Neural crest cell (in vitro differentiated cells): ENCODE measurements at places on chromosomes 7 and 10. TPM values are rescaled to one million over a fixed set of nuclear protein-coding genes. Genes with fewer than 3 reads are reported as not detected.
A peak's percentile ranks its signal among the peaks of the same experiment; 100 is the strongest.

NAT16 gene
- total RNA-seq: 0.70 and 1.7 TPM in 2 replicates

DNA sequence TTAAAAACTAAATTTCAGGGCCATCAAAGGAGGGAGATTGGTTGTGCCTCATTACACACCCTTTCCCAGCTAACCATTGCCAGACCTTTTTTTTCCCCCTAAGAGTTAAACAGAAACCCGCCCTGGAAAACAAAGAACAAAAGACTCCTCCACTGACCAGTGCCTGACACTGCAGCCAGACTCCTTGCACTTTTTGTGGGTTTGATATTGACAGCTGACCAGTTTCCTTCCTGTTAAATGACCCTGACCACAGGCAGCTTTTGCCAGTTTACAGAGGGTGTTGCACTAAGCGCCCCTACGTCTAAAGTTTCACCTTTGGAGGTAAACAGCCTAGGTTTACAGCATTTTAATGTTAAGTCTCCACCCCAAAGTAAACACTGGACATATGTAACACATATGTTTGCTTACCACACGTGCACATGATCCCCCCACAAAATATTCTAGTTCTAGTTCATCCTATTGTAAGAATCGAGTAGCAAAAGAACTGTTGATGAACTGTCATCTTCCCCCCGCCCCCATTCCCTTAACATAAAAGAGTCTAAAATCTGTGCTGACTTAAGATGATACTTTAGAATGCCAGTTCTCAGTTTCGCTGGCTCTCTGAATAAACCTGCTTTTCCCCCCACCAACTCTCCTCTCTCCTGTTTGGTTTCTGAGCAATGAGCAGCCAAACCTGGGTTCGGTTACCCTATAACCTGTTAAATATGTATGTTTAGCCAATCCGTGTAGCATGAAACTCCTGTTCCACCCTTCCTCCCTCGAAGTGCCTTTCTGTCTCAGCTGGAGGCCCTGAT, 38.0 kb downstream of the FOXI2 start:
- peak; percentile 14 for DNase-seq

- no peak for DNase-seq
Measured at GRCh38 chr10:75936841-75937240, 505.4 kb downstream of the LRMDA start.

TFAM gene
- 64.2 and 74.8 TPM in 2 replicates for total RNA-seq

GRCh38 chr7:159007996-159008389, 136.7 kb downstream of the VIPR2 start:
- DNase-seq: no peak

DNA sequence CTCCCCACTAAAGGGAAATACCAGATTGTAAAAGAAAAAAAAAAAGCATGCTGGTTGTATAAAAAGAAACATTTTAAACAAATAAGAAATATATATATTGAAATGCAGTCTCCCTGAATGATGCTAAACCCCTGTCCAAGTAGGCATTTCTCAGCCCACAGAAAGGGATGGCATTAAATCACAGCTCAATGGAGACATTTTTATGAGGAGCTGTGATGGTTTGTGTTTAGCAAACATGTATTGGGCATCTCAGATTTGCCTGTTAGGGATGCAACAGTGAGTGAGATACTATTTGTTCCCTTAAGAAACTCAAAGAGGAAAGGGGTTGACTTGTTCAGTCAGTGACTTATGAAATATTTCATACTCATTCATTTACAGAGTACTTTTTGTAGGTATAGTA, 51.5 kb downstream of the KAT6B start:
- DNase-seq: no peak

DNA sequence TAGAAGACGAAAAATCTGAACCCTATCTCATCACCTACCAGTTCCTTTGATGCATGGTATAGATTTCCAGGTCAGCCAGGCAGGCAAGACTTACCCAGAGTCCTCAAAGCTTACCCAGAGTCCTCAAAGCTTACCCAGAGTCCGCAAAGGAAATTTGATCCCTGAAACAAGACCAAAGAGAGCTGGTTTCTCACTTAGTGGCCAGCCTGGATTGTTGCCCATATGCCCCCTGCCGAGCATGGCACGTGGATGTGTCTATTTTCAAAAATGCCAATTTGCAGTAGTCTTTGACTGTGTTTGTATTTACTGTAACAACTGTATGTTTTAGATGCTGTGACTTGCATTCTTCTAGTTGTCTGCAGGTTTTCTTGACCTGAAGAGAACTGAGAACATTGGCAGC, 120.2 kb upstream of the STARD3NL start:
- DNase-seq: no peak

NPY4R gene
- not detected in 2 replicates for total RNA-seq

DNA sequence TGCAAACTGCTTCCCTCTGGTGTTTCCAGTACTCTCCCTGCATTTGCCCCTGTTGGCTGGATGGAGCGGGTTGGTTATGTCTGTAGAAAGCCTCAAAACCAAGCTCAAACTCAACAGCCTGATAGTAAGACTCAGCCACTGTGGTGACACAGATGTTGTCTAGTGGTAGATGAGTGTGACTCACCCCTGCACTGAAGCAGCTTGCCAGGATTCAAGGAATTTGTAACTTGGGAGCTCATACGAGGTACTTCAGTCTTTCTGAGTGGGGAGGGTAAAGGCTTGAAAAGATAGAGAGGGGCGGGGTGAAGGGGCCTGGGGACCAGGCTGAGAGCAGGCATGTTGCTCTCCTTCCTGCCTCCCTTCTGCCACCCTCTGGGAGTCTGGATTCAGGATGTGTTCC, 22.9 kb upstream of the AQP1 start:
- no peak for DNase-seq

POP7 gene
- total RNA-seq: 64.1 and 67.9 TPM in 2 replicates

- DNase-seq: peak; percentile 62
Measured at GRCh38 chr10:88880282-88881076, 434 bp downstream of the STAMBPL1 start.

DNA sequence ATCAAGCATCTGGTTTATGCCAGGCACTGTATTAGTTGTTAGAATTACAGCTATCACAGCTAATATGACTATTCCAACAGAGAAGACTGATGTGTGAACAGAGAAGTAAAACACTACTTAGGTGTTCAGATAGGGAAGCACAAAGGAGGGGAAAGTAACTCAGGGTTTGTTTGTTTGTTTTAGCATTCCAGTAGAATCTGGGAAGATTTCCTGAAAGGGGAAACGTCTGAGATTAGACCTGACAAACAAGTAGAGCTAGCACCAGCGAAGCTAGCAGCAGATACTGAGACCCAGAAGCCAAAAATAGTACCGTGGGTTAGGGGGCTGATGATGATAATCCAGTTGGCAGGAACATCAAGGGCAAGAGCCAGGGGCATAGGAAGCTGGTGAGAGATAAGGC, 28.8 kb upstream of the KLHL7 start:
- DNase-seq: no peak

GRCh38 chr10:126042354-126042753, 146.0 kb downstream of the FANK1 start:
- no peak for DNase-seq

GRCh38 chr7:112929421-112929820, 139.2 kb upstream of the TMEM168 start:
- no peak for DNase-seq

DNA sequence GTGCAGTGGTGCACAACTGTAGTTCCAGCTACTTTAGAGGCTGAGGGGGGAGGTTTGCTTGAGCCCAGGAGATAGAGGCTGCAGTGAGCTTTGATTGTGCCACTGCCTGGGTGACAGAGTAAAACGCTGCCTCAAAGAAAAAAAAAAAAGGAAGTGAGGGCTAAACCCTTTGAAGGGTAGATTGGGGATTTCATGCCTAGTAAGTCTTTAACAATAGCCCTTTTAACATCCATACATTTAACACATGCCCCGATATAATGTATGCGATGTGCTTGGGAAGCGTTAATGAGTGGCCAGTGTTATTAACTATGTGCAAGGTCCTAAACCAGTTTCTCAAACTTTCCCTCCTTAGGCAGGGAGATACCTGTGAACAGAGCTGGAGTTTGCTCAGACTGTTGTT, 229.2 kb upstream of the HPS1 start:
- DNase-seq: no peak

GRCh38 chr10:120477021-120477742, 20.2 kb downstream of the PLPP4 start:
- DNase-seq: no peak

DNA sequence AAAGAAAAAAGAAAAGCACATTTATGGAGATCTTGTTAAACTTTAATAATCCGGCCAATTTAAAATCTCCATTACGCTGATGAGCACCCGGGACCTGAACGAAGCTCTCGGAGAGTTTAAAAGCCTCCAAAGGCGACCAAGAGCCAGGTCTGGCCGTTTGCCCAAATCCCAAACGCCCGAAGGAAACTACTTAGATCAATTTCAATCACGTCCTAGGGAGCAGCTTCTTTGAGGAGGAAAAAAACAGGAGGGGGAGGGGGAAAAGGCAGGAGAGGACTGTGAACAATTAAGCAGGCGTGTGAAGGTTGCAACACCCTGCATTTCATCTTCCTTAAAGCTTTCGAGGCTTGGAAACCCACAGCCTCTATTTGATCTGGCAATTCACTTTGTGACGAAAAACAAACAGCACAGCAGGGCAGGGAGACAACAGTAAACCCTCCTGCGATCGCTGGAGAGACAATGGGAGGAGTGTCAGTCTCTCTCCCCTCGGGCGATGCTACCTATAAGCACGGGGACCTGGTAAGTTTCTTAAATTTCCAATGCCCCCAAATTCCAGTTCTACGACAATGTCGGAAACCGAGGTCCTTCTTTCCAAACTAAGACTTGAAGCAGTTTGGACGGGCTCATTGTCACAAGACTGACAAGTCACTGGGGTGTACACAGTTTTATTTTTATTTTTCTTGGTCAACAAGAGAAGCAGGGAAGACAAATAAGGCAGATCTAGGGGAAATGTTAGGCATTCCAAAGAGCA, 1.2 kb downstream of the KLF6 start:
- DNase-seq: no peak

- DNase-seq: no peak
Measured at GRCh38 chr7:130329681-130330080, 14.9 kb upstream of the CPA5 start.

GRCh38 chr7:95517458-95517857, 31.7 kb downstream of the ASB4 start:
- no peak for DNase-seq

- DNase-seq: no peak
Measured at GRCh38 chr10:72682638-72683037, 9.3 kb upstream of the MCU start.

CYP3A5 gene
- total RNA-seq: not detected in 2 replicates
